Globus pallidus (tissue), 1 donor: ENCODE measurements at places on chromosomes 5 and 9.

DNA sequence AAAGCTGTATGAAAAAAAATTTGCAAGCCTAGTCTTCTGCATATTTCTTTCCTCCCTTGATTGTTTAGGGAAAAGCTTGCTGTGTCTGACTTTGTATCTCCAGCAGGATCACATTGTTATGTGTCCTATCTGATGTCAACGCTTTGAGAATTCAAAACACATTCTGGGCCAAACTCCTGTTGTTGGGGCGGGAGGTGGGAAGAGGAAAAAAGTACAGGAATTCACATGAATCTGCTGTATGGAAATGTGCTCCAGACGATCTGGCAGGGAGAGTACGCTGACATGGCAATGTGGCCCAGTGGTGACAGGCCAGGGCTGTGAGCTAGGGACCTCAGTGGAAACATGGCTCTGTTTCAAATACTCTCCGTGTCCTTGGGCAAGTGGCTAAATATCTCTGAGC lies 87.4 kb upstream of the GNA14 start:
- DNase-seq, result peak; percentile 25

DNA sequence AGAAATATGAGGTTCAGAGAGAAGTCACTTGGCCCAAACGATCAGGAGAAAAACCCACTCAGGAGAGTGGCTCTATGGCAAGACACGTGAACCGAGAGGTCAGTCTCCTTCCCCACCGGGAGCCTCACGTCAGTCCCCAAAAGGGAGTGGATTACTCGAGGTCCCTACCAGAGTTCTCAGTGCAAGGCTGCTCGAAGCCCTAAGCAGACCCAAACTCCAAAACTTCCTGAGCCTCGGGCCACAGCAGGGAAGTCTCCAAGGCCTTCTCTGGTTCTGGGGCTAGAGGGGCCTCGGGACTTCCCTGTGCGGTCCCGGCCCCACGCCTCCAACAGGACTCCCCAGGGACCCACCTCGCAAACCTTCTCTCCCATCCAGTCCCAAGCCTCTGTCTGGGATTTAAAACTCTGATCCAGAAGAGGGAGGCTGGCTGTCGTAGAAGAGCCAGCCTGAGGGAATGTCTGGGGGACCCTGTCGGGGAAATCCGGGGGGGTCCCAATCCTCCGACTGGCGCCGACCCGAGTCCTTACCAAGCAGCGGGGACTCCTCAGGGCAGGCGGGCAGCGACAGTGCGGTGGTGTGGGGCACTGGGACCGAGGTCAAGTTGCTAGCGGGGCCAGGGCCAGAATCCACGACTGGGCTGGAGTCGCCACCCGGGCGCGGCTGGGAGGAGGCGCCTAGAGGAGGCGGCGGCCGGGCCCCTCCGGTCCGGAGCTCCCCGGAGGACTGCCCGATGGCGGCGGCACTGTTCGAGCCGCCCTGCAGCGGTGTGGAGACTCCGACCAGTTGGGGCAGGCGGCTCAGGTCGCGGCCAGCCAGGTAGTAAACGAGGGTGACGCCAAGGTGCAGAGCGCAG lies 679 bp downstream of the B4GALT1 start:
- no peak for DNase-seq

- no peak for DNase-seq
These were observed 97.8 kb downstream of the MED10 start for GRCh38 chr5:6280425-6281100.

GRCh38 chr5:89534331-89534730 lies 651.3 kb upstream of the MEF2C start:
- DNase-seq, result no peak

DNA sequence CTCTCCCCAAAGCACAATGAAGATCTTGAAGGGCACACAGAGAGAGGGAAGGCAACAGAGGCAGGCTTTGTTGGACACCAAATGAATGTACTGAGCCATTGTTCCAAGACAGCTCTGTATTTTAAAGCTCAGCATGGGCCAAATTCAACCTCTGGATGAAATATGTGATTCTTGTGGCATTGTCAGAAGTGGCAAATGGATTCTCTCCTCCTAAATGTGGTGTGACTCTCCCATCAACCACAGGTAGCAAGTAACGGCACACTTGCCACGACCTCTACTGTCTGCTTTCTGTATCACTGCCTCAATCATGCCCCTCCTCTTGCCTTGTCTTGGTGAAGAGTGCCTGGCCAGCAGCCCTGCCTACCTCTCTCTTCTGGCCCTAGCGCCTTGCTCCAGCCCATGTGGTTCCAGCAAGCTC lies 6.1 kb upstream of the MOB3B start:
- DNase-seq, result peak; percentile 89

DNA sequence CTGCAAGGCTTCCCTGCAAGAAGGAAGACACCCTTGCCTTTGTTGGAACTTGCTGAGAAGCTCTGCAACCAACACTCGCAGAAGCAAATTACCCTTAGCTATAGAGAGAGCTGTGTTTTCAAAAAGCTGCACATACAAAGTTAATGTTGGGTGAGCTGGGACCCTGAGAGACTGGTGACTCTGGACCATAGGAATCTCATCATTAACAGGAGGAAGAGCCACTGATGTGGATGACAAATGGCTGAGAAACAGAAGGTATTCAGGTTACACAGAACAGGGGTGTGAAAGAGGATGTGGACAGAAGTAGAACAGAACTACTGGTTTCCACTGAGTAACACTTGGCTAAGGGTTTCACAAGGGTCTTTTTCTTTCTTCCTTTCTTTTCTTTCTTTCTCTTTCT lies 493.5 kb downstream of the IRX1 start:
- DNase-seq, result no peak

GRCh38 chr9:105065098-105066088 lies 137.4 kb upstream of the ABCA1 start:
- DNase-seq, result no peak

DNA sequence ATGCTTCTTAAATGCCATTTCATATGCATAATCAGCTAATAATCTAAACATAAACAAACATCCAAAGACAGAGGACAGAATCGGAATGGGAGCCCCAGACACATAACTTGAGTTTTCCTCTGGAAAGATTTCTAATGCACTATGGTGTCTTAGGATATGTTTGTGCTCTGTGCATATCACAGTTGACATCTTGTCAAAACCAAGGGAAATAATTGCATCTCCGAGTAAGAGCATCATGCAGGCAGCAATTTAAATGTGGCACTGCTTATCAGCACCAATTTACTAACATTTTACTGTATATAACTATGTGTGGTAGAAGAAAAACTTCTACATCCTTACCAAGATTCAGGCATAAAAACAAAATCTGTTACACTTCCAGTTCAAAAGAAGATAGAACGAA lies 217.9 kb downstream of the GLIS3 start:
- DNase-seq, result no peak

GRCh38 chr5:171714261-171714660 lies 71.4 kb upstream of the SMIM23 start:
- DNase-seq, result no peak

DNA sequence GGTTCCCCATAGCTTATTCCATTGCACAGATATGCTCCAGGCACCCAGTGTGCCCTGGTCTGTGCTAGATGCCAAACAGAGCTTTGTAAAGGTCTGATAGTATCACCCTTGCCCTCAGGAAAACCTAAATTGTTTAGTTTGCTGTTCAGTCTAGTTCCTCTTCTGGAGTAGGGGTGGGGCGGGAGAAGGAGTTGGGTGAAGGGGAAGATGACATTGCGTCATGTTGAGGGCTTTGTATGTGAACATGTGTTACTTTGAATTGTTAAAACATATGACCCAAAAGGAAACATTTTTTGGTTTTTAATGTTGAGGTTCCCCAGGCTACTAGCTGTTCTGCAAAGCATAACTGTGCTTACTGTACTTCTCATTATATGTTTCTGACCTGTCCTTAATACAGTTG lies 40.6 kb downstream of the HACD4 start:
- DNase-seq, result peak; percentile 31

- no peak for DNase-seq
These were observed 217.1 kb downstream of the EBF1 start for GRCh38 chr5:158882660-158883059.

GRCh38 chr5:133729800-133730199 lies 117.5 kb upstream of the FSTL4 start:
- no peak for DNase-seq

DNA sequence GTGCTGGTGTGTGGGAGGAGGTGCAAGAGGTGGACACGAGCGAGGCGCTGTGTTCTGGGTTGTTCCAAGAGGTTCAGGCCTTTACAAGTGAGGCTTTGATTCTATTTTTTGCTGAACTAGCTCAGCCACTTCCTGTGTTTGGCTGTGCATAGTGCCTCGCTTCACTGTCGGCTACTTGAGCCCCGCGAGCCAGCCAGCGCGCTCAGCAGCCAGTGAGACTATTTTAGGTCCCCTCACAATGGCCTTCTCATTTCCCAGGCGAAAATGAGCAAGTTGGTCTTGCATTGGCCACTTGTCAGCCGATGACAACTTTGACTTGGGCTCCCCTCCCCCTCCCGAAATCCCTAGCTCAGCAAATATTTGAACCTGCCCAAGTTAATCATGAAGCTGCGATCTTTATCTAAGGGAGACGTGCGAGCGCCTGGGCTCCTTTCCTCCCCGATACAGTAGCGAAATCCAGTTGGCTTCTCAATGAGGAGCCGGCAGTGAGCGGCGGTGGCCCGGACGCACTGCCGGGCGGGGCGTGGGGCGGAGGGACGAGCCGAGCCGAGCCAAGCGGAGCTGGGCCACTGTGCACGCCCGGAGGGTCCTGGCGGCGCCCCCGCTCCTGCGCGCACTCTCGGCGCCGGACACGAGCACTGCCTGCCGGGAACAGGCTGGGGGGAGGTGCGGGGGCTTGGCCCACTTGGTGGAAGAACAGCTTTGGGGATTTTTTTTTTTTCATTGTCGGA lies 72.6 kb downstream of the PIK3R1 start:
- DNase-seq, result peak; percentile 95

DNA sequence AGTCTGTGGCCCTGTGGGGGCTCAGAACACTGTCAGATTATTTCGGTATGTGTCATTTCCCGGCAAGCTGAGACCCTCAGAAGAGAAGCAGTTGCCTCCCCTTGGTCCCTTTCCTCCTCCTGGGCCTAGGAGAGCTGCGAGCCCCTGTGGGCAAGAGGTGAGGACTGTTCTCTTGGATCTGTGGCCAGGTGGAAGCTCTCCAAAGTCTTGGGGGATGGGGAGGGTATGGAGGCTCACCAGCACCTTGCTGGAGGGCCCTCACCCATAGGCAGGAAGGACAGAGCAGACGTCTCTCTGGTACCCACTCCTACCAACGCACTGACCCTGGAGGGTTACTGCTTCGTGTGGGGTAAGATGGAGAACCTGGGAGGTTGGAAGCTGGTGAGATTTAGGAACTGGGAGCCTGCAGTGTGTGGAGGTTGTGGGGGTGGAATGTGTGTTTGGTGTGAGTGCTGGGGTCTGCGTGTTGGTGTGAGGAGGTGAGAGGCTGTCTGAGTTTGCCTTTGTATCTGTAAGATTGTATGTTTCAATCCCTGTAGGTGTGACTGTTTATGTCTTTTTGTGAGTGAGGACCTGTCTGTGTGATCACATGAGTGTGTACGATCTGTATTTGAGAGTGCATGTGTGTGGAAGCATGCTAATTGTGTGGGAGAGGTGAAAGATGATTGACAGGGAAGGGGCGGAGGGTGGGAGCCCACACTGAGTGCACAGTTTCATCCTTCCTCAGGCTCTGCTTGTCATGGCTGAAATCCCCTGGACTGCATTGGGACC lies 52.4 kb upstream of the PSD2 start:
- no peak for DNase-seq

DNA sequence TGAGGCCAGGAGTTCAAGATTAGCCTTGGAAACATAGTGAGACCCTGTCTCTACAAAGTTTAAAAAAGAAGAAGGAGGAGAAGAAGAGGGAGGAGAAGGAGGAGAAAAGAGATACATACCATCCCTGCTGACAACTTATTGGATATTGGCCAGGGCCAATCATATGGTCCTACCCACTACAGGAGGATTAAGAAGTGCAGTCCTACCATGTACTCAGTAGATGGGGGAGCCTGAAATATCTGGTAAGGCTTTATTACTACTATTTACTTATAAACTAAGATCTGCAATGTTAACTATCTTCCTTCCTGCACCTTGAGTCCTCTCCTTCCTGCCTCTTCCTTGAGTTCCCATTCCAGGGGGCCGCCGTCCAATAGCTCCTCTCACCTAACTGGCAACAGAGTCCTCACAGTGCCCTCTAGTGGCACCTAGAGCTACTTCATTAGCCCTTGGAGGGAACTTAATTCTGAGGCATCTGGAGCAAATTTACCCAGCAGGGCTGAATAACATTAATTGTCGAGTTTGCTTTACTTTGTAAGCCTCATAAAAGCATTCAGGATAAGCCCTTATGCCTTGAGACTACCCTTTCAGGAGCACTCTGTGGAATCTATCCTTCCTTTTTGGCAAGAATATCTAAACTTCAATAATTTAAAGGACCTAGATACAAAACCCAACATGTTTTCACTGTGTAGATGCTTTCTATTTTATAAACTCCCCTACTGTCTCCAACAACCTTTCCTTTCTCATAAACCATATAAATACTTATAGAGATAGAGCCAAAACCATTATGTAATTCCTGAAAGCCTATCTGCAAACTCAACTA lies 39.1 kb upstream of the RANBP6 start:
- peak; percentile 67 for DNase-seq

DNA sequence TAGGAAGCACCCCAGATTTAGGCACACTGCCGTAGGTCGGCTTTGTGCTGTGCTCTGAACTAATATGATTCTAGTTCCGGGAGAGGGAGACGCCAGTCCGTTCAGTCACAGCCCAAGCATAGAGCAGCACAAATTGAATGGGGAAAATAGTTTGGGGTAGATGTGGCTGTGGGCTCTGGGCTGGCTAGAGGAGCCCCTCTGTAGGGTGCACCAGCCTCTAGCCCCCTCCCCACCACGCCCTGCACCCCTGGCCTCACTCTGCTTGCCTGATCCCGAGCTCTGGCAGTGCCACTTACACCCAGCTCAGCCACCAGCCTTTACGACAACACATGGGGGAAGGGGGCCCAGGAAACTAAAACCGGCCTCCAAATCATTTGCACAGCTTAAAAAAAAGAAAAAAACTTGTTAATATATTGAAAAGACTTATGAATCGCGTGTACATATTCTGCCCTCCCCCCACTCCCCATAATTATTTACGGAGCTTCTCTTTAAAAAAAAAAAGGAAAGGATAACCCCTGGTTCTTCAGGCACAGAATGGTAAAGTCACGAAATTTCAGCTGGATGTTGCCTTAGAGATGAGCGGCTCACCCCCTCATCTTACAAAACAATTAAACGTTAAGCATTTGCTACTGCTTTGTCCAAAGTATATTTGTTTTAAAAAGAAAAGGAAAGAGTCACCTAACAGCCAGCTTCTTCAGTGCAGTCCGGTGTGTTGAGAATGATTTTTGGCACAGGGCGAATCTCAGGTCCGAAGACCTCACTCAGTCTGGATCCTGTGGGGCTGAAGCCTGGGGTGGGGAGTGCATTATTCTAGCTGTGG lies 3.5 kb downstream of the LMX1B start:
- no peak for DNase-seq
